ENCODE measurements at places on chromosomes 12 and 14.

DNA sequence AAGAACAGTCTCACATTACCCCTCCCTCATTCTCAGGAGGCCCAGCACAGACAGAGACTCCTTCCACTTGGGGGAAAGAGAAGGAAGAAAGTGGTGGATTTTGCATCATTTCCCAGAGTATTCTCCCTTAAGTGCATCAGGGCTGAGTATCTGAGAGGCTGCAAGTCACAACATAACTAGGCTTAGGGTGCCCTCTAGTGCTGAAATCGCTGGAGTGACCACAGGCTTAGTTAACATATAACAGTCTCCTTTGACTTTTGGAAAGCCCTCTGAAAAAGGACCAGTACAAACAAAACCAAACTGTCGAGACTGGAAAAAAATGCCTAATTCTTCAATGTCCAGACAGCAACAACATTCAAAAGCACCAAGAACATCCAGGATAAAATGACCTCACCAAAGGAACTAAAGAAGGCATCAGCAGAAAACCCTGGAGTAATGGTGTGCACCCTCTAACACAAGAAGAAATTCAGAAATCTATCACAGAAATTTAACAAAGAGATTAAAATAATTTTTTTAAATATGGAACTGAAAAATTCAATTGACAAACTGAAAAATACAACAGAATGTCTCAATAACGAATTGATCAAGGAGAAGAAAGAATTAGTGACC, 412.3 kb downstream of the RPS29 start:
- DNase-seq, result peak; percentile 75

DNA sequence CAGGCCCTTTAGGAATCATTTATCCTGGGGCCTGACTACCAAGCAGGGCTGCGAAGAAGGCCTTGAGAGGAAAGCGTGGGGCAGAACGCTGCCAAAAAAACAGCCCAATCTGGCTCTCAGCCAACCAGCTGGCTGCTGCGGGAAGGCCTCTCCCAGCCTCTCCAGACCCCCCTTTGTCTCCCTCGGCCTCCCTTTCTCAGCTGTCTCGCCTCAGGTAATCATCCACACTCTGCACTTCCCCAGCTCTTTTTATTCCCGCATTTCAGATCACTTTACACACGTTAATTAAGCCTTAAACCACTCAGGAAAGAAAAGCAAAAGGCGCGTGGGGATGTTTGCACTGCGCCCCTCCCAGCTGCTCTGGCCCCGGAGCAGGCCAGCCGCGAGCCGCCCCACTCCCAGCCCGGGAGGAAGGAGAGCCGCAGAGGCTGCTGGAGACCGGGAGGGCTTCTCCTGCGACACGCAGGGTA, 208.2 kb upstream of the FOXN3 start:
- DNase-seq, result no peak

- DNase-seq, result no peak
These were observed 48.0 kb downstream of the WNK1 start for GRCh38 chr12:800401-800800.

DNA sequence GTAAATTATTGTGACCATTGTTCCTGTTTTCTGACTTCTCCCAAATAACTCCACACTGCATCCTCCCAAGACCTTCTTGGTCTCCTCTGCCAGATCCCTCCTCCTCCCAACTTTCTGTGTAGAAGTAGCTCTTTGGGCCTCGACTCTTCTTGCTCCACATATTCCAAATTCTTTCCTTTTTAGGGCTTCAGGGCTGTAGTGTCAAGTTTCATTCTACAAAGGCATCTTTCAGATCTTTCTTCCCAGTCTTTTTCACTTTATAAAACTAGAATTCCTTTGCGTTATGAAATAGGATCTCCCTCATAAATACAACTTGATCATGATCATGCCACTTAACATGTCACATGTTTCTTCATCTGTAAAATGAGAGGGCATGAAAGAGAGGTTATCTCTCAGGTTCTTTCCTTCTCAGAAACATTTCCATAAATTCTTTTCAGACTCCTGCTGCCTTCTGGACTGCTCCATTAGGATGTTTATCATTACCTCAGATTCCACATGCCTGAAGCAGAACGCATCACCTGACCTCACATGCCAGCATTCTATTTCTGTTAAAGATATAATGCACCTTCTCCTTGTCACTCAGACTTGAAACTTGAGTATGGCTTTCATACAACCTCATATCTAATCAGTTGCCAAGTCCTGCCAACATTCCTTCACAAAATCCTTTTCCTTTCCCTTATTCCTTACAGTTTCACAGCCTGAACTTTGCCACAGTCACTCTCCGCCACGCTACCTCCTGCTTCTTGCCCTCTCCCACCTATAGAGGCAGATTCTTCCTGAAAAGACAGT, 8.5 kb downstream of the SLC38A1 start:
- DNase-seq, result no peak

DNA sequence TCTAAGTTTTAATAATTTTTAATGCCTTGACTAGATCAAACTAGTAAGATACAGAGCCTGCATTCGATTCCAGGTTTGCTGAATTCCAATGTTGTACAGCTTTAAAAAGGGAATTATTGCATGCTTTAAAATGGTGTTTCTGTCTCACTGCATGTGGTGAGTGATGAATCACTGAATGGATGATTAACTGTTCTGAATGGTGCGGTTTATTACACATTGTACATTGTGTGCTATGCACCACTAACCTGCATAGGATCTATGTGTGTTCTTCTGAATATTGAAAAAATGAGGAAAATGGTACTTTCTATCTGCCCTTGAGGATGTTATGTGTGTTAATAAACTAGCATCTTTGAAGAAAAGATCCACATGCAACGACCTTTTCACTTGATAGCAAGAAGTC, 231.7 kb downstream of the NRXN3 start:
- DNase-seq, result no peak

DNA sequence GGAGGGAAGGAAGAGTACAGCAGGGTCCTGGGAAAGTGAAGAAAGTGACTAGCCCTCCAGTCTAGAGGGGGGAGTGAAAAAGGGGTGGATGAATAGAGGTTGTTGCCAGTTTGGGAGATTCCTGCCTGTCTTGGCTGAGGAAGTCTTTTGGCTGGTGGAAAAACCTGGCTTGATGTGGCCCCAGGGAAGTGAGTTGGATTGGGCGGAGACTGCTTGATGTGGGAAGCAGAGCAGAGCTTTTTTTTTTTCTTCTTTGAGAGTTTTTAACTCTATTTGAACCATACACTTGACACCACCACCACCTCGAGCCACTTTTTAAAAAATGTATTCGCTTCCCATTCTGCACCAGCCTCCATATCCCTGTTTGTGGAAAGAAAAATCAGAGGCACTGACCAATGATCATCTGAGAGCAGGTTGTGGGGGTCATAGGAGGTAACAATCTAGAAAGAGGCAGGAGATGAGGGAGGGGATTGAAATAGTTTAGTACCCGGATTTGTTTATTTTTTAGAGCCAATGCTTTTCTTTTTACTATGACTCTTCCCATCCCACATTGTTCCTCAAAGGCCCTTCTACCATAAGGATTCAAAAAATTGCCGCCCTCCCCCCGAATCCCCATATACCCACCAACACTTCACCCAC, 690 bp upstream of the DTX3 start:
- no peak for DNase-seq

GRCh38 chr12:52789637-52790426, 6.1 kb downstream of the KRT3 start:
- no peak for DNase-seq

DNA sequence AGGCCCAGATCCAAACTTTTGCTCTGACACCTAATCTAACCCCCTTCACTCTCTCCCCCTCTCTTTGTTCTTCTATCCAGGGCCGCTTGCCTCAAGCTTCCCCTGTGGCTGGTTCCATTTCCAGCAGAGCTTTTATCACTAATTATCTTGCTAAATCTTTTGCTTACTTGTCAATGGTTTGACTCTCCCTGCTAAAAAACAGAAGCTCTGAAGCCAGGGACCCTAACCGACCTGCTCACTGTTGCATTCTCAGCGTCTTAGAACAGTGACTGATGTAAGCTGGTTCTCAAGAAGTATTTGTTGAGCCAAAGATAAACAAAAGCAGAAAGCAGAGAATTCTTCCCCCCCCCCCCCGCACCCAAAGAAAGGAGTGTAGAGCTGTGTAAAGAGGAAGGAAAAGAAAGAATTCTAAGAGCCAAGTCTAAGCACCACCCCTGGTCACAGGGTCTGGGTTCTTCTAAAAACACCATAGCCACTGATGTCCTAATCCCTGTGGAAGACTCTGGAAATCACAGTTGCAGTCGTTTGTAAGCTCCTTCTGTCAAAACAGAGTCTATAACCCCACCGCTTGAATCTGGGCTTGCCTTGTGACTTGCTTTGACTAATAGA, 385.8 kb downstream of the MED13L start:
- no peak for DNase-seq

DNA sequence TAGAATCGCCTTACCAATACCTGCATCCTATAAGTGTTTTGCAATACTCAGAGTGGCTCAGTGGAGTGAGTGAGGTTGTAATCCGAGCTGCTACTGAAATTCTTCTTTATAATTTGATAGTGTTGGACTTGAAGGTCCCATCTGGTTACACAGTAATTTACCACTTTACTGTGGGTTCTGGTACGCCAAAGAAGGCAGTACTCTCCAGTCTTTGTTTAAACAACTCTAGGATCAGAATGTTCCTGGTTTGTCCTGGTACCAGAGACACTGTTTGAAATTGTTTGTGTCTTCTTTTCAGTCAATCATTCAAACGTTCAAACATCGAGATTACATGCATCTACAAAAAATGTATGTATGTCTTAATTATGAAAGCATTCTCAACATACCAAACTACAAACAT, 51.3 kb upstream of the AMN1 start:
- DNase-seq, result no peak

DNA sequence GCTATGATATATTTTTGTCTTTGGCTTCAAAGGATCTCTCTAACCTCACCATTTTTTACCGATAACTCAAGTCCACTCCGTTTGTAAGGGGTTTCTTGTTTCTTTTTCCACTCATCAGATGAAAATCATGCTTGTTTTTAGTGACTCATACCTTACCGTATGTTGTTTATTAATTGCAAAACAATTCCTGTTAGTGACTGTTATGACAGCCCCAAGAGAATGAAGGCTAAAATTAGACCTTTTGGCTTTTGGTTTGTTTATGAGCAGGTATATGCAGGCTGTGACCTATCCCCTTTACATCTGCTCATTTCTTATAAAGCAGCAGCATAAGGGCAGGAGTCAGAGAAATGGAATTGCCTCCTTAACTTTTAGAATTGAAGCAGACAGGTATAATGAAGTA, 319.8 kb downstream of the CEP128 start:
- DNase-seq, result no peak

GRCh38 chr14:99055019-99055418, 217.0 kb downstream of the BCL11B start:
- no peak for DNase-seq

DNA sequence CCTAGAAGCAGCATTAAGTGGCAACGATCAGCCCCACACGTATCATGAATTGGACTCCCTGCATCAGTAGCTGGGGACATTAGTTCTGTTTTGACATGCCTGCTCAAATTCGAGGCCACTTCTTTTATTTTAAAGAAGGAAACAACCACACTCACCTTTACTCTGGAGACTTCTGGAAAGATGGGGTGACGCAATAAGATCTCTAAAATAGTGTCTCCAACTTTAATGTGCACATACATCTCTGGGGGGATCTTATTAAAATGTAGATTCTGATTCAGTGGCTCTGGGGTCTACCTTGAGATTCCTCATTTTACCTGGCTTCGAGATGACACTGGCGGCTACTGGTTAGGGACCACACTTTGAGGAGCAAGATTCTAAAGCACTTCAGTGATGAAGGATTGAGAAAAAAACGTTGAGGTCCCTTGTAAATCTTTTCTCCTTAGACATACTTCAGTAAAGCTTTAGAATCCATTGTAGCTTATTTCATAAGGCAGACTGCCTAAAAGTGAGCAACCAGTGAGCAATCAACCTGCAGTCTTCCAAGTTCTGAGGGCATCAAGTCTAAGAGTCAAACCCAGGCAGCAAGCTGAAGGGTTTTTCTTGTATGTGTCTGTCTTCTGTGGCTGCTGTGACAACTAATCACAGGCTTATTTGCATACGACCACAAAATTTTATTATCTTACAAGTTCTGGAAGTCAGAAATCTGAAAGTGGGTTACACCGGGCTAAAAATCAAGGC, 718.6 kb upstream of the TBX3 start:
- no peak for DNase-seq

DNA sequence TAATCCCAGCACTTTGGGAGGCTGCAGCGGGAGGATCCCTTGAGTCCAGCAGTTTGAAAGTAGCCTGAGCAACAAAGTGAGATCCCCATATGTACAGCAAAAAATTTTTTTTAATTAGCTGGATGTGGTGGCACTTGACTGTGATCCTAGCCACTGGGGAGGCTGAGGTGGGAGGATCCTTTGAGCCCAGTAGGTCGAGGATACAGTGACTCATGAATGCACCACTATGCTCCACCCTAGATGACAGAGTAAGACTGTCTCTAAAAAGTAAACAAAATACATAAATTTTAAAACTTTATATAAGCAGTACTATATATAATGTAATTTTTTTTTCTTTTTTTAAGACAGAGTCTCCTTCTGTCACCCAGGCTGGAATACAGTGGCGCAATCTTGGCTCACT, 115.4 kb downstream of the ESR2 start:
- no peak for DNase-seq
